ENCODE measurements at places on chromosomes 12 and 14.

- no peak for DNase-seq
These were observed 3.0 kb upstream of the ZDHHC22 start for GRCh38 chr14:77144412-77145115.

DNA sequence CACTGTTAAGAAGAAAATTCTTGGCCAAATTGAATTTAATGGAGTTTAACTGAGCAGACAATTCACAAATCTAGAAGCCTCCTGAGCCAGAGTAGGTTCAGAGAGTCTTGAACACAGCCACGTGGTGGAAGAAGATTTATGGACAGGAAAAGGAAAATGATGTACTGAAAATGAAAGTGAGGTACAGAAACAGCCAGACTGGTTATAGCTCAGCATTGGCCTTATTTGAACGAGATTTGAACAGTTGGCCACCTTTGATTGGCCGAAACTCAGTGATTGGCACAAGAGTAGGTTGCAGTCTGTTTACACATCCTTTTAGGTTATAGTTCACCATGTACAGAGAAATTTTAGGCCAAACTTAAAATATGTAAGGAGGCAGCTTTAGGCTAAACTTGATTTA lies 9.9 kb downstream of the OAS2 start:
- no peak for DNase-seq

DNA sequence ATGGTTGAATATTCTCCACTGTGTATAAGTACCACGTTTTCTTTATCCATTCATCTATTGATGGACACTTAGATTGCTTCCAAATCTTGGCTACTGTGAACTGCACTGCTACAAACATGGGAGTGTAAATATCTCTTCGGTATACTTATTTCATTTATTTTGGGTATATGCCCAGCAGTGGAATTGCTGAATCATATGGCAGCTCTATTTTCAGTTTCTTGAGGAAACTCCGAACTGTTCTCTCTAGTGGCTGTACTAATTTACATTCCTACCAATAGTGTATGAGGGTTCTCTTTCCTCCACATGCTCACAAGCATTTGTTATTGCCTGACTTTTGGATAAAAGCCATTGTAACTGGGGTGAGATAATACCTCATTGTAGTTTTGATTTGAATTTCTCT lies 623.1 kb upstream of the LRFN5 start:
- no peak for DNase-seq

- no peak for DNase-seq
These were observed 128.1 kb downstream of the ITPR2 start for GRCh38 chr12:26704684-26705460.

- no peak for DNase-seq
These were observed 32.2 kb downstream of the GPR19 start for GRCh38 chr12:12663644-12664294.

GRCh38 chr14:60227291-60227690 lies 21.7 kb upstream of the PPM1A start:
- DNase-seq: no peak

DNA sequence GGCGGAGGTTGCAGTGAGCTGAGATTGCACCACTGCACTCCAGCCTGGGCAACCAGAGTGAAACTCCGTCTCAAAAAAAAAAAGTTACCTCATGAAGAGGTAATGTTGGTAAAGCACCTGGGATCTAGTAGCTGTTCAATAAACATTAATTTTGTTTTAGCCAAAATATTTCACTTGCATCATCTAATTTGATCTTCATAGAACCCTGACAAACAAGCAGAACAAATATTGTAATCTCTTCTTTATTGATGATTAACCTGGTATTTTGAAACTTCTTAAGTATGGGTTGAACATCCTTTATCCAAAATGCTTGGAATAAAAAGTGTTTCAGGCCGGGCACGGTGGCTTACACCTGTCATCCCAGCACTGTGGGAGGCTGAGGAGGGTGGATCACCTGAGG lies 149.0 kb upstream of the AMIGO2 start:
- no peak for DNase-seq

DNA sequence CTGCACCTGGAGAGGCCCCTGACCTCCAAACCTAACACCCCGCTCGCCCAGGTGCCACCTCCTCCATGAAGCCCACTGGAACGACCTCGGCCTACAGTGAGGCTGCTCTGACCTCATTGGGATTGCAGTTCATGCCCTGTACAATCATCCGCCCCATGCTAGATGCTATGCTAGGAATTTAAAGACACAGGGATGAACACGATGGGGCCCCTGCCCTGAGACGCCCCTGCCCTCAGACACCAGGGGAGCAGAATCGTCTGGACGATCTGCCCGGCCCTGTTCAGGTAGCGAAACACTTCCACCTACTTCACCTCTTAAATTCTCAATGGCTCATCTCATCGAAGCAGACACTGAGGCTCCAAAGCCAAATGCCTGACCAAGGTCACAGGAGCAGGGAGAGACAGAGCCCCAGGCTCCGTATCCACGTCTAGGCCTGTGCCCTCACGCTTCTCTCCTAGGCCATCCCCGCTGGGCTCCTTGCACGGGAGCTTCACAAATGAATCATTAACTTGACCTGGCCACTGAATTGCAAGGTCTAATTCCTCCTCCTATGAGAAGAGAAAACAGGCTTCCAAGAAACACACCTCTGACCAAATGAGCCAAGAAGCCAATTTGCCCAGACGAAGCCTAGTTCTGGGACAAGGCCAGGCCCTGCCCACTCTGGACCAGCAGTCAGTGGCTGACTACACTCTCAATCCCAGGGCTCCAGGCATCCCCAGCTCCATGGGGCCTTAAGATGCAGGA lies 35.2 kb downstream of the SCARB1 start:
- DNase-seq: no peak

GRCh38 chr12:131408484-131408883 lies 302.4 kb upstream of the SFSWAP start:
- DNase-seq: no peak

DNA sequence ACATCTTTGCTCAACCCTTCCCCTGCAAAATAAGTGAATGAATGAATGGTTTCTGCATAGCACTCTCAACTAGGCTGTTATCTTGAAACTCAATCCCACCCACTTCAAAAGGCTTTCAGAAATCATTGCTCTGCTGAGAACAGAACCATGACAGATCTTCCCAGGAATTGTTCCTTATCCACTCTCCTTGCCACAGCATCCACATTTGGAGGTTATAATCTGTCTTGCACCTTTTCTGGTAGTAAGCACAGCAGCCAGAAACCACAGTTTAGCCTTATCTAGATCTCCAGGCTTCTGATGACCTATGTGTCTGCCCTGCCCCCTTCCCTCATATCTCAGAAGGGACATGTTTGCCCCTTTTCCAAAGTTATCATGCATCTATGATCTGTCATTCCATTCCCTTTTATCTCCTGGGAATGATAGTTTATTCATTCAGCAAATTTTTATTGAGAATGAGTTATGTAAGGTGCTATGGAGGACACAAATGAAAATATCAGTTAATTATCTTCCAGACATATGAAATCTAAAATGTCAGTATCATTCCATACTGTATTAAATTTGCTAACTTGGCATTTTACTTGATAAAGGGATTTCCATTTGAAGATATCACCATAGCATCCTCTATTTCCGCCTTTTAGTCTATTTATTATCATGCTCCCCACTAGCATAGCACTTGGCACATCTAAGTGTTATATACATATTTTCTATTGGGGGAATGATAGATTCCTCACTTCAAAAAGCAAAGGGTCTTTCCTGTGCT lies 21.4 kb downstream of the LGR5 start:
- DNase-seq: no peak

DNA sequence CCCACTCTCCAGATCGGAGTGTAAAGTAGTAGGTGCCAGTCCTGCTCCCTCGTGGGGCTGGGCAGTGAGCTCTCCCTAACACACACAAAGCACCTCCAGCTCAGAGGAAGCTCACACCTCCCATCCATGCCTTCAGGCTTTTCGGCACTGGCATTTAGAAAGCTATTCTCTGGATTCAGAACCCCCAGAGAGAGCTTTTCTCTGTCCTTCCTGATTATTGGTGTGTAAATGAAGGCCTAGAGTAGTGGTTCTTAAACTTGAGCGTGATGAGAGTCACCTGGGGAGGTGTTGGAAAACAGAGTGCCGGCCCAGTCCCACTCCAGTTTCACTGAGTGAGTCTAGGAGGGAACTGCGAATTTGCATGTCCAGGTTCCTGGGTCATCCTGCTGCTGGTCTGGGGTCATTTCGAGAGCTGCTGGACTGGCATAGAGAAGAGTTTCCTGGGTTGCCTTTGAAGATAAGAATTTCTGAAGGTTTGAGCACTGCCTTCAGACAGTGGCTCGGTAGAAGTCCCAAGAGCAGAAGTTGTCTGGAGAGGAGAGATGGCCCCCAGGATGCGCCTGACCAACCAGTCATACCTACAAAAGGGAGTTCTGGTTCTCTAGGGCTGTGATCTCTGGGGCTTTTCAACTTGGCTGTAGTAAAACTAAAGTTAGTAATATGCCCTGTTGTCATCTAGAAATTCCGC lies 15.1 kb downstream of the CD9 start:
- DNase-seq: no peak

DNA sequence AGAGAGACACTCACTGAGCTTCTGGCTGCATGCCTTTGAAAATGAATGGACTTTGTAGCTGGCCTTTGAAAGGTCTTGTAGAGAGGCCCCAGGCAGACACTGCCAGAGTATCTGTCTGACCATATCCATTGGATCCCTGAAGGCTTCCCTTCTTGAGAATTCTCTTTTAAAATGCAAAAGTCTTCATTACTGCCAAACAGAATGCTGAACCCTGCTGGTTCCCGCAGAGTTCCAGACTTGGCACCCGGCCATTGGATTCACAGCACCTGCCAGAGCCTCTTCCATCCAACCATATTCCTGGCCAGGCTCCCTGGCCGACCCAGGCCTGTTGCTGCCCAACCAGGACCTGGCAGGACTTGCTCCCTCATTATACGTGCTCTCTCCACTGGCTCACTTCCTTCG lies 182.5 kb downstream of the GXYLT1 start:
- no peak for DNase-seq

- DNase-seq: no peak
These were observed 123.9 kb downstream of the RFLNA start for GRCh38 chr12:124418791-124419190.

DNA sequence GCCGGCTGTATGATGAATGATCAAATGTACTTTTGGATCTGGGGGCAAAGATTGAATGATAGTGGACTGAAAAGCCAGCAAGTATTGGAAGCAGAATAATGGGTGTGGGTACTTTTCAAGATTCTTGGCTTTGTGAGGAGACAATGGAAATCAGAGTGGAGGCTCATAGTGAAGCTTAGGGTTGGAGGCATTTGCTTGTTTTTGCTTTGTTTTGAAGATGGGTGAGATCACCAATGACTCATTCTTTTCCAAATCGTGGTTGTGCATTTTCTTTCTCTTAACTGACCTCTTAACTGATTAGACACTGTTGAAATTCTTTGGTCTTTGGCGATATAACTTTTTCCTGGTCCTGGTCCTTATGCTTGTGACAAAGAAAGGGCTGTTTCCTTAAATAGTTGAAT lies 54.4 kb downstream of the PELI2 start:
- DNase-seq: no peak

DNA sequence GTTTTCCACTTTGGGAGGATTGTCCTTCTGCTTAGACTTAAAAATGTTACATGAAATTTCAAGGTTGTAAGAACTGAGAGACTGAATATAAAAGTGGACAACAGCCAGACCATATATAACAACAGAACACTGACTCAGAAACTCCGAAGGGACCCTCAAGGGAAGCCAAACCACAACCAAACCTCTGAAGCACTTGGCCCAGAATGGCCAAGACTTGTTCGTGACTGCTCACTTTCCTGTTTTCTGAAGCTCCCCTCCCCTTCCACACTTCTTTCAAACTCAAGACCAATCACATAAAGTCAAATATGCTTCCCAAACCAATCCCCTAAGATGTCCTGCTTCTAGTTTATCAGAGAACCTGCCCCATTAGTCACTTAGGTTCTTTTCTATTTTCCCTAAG lies 13.7 kb downstream of the OR6J1 start:
- no peak for DNase-seq

DNA sequence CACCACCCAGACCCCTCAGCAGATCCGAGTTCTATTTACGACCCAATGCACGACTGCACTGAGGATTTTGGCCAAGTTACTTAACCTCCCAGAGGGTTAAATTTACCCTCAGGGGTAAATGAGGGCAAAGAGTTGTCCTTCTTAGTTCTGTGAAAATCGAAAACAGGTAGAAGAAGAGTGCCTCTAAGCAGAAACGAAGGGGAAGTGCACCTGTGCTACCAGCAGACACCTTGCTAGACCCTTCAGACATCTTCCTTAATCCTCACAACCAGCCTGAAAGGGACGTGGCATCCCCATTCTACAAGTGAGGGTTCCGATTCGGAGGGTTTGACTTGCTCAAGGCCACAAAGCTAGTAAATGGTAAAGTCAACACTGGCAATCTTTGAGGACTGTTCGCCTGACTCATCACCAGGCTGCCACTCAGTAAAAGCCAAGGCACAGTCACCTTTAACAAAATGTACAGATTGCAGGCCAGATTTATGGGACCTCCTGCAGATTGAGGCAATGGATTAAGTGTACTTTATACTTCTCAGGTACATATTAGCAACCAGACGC lies 1.6 kb downstream of the GSG1 start:
- no peak for DNase-seq

DNA sequence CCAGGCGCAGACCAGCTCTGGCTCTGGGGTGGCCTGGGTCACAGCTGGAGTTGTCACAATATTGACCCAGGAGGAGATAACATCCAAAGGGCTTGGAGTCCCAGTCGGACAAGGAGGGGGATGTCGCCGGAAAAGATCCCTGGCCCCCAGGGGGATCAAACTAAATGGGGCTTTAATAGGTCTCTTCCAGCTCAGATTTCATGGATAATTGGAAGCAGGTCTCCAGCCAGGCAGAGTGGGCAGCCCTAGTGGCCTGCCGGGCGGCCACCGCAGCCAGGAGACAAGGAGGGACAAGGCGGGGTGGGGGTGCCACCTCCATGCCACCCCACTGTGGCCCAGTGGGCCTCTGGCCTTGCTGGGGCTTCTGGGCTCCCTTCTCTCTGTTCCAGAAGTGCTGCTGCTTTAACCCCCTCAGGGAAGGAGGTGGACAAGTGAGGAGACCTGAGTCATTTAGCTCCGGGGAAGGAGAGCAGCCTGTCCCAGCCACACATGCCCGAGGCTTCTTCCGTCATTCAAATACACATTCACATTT lies 23.1 kb upstream of the PGF start:
- DNase-seq: no peak

- no peak for DNase-seq
These were observed 8.1 kb upstream of the OR6C65 start for GRCh38 chr12:55392032-55392795.

- no peak for DNase-seq
These were observed 11.6 kb upstream of the SRSF9 start for GRCh38 chr12:120481022-120481767.

GRCh38 chr12:53803194-53803593 lies 51.4 kb upstream of the CISTR start:
- DNase-seq: no peak

DNA sequence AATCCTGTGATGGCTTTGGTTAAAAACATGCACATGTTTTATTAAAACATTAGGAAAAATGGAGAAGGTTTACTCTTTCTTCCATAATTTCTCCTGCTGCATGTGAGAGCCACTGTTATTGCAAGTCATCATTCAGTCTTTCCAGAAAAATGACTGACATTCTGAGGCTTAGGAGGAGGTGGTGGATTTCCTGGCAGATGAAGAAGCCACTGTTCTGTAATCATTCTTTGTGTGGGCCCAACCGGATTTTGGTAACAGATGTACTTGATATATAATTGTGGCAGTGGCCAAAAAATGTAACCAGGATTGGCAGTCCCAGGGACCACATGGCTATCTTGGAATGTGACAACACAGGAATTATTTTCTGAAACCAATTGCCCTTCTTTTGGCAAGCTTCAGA lies 120.2 kb downstream of the DAAM1 start:
- DNase-seq: no peak
